ENCODE measurements at places on chromosomes 5 and 9.
A peak's percentile ranks its signal among the peaks of the same experiment; 100 is the strongest.

DNA sequence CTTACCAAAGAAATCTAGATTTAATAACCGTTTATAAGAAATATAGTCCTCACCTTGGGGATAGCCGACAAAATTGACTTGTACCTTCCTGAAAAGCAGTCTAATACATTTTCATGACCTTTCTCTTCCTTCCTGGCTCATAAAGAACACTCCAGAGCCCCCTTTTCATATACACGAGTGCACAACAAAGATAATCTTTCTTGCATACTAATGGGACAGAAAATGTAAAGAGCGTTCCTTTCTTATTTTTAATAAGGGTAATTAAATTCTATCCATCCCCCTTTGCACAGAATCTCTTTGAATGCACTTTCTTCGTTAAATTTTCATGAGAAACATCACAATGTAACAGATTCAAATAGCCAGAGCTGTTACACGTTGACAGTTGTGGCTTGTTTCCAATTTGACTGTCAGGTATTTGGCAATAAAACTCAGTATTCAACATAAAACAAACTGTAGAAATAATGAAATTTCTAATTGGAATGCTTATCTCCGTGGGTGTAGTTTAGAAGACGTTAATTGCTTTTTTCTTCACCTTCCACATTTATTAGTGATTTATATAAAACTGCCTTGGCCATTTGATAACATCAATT, 732.3 kb upstream of the DMAC1 start:
- DNase-seq, result no peak

GRCh38 chr5:124887223-124887622, 140.8 kb upstream of the ZNF608 start:
- DNase-seq, result no peak

DNA sequence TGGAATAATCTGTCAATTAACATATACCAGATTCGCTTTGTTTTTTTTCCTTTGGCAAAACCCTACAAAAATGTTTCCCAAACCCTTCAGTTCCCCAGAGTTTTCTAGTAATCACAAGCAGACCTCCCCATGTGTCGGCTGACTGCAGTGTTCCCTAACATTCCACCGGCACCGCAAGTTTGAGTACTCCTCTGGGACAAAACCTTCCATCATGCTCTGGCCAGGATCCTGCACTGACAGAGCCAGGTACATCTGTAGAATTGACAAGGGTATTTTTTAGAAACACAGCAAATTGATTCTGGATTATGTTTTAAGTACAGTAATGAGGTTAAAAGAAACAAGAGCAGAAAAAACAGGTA, 174.7 kb downstream of the GAS1 start:
- no peak for DNase-seq

GRCh38 chr9:114729706-114730105, 47.7 kb upstream of the TEX48 start:
- DNase-seq, result no peak

- peak; percentile 77 for DNase-seq
Measured at GRCh38 chr9:121699571-121700164, 48.2 kb downstream of the DAB2IP start.

GRCh38 chr5:96340357-96340756, 92.7 kb downstream of the PCSK1 start:
- DNase-seq, result no peak

GRCh38 chr9:135355521-135356011, 124.0 kb upstream of the PPP1R26 start:
- DNase-seq, result no peak

DNA sequence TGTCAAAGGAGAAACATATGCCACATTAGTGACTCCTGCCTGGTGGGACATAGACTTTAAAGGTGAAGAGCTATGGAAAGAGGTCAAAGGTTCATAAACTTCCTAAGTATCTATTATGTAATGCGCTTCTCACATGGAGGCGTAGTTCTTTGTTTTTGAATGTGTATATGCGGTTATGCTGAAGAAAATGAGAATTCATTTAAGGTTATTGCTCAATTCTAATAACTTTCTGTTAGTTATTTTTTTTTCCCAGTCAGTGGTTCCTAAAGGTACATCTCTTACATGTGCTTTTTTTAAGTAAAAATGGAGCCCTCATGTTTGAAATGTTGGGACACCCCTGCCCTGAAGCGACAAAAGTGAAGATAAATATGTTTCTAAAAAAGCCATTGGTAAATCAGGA, 156.2 kb downstream of the SPATA31D1 start:
- DNase-seq, result no peak

DNA sequence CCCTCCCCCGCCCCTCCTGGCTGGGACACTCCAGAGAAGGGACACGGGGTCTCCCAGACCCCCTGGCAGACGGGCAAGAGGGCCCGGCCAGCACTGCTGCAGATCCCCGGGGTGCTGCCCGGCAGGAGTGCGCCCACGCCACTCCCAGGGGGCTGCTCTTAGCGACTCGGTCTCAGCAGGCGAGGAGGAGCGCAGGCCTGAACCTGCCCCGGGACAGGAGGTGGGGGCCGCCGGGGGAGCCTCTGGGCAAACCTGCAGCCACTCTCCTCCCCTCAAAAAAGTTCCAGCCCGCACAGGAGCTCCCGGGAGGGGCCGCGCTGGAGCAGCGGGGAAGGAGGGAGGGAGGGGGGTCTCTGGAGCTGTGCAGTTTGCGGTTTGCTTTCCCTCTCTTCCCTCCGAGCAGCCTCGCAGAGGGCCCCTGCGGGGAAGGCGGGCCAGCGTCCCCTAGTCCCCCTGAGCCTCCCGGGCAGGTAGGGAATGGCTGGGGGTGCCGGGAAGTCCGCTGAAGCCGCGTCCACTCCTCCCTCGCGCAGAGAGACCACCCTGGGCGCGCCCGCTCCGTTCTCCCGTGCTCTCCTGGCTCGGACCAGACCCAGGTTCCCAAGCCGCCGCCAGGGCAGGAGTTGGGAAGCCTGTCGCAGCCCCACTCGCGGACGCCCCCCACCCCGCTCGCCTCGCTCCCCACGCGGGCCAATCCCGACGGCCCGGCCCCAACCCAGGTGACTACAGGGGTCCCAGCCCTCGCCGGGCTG, 44.2 kb downstream of the NACC2 start:
- DNase-seq, result peak; percentile 85

- DNase-seq, result no peak
Measured at GRCh38 chr9:113258282-113258681, 17.1 kb downstream of the CDC26 start.

GRCh38 chr5:79191457-79191856, 44.5 kb upstream of the JMY start:
- peak; percentile 29 for DNase-seq

- DNase-seq, result no peak
Measured at GRCh38 chr5:123422433-123423277, 548 bp downstream of the CEP120 start.

- no peak for DNase-seq
Measured at GRCh38 chr5:180414176-180414575, 61.0 kb upstream of the GFPT2 start.

DNA sequence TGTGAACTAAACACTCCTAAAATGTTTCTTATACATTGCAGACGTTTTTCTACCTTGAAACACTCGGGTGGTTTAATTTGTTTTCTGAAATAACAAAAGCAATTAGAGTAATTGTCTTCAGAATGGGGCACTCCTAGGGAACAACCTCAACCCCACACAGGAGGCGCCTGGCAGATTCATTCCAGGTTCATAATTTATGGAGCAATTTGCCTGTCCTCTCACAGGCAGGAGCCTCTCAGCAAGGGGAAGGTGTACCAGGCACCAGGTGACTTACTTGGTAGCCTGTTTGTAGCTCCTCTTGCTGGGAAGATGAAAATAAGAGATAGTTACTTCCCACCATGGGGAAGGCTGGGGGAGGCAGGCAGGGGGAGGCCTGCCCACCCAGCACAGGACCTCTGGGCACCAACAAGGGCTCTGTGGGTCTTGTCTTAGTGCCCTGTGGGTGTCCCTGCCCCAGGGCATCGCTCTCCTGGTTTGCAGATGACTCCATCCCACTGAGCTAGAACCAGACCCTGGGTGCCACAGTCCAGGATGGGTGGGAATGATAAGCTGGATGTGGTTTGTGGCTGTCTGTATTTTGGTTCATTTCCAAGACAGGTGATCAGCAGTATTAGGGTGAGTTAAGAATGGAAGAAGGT, 144.4 kb downstream of the FSTL4 start:
- DNase-seq, result no peak

GRCh38 chr9:135947582-135947981, 13.6 kb downstream of the UBAC1 start:
- no peak for DNase-seq

DNA sequence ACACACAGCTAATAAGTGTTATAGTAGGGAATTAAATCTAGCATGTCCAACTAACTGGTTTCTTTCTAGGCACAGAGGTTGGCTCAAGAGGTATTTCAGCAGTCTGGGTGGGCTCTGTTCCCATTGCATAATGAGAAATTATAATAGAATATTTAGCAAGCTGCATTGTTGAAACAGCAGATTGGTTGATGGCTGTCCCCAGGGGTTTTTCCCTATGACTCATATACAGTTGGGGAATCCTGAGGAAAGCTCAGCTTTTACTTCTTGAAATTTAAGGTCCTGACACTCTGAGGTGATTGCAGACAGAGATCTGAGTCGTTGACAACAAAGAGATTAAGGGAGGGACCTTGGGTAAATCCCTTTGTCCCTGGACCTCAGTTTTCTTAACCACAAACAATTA, 38.3 kb upstream of the TNFSF8 start:
- DNase-seq, result no peak

- no peak for DNase-seq
Measured at GRCh38 chr9:114146735-114147134, 8.6 kb upstream of the COL27A1 start.

- no peak for DNase-seq
Measured at GRCh38 chr9:22986556-22986955, 539.9 kb downstream of the DMRTA1 start.

DNA sequence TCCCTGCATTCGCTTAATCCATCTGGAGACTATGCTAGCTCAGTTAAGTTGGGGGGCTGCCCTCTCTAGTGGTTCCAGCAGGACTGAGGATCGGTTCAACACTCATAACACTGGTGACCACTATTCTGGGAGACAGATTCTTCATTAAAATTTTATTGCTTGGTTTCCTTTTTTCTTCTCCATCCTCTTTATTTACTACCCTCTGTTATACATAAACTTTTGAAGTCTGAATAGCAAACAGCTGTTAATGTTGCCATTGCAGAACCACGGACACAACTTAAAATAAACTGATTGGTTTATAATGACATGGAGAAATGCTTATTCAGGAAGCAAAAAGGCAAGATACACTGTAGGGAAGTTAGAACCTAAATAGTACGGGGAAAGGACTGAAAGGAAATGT, 22.1 kb downstream of the IQGAP2 start:
- no peak for DNase-seq

- DNase-seq, result no peak
Measured at GRCh38 chr5:22892441-22892840, 39.3 kb upstream of the CDH12 start.

GRCh38 chr5:76273206-76273885, 129.7 kb upstream of the IQGAP2 start:
- no peak for DNase-seq

- DNase-seq, result no peak
Measured at GRCh38 chr5:14032918-14033317, 88.4 kb upstream of the DNAH5 start.

DNA sequence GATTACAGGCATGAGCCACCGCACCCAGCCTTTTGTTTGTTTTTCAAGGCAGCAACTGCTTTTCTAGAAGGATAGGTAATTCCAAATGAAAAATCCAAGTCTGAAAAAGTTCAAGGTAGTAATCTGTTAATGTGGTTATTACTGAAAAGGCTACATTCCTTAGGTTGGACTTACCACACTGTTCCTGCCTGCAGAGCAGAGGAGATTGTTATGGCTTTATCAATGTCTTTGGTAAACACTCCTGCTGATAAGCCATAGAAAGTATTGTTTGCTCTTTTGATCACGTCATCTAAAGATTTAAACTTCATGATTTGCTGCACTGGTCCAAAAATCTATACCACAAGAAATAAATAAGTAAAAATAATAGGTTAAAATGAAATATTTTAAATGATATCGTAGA, 43.4 kb downstream of the ALDH1A1 start:
- DNase-seq, result no peak

- no peak for DNase-seq
Measured at GRCh38 chr5:110707260-110707844, 19.1 kb downstream of the TMEM232 start.

DNA sequence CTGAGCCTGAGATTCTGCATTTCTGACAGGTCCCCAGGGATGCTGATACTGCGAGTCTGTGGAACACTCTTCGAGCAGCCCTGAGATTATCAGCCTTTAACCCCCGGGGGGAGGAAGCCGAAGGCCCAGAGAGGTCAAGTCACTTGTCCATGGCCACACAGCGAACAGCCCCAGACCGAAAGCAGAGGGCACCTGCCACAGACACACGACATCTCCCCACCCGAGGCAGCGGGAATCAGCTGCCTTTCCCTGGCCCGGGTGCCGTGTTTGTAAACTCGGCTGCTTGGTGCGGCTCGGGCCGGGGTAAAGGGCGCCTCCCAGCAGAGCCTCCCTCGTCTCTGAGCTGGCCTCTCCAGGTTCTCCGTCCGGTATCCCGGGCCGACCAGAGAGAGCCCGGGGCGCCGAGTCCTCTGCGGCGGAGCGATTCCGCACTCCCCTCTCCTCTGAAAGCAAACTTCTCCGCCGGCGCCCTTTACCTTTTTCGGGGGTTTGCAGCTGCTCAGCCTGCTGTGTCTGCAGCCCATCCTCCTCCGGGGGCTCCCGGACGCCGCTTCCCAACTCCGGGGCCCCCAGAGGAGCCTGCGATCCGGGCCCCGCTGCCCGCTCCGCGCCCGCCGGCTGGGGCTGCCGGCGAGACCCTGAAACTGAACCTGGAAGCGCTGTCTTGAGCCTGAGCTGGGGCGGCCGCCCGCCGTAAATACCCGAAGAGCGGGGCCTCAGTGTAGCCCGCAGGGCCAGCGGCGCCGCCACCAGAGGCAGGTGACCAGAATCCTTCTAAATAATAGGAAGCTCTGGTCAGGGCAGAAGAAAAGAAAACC, at the start of gene CCDC69:
CCDC69 (minus strand) TSS at position 646 of the 818 bp plus-strand sequence; CDS start at position 524, 122 bp downstream.
- peak; percentile 92 for DNase-seq

DNA sequence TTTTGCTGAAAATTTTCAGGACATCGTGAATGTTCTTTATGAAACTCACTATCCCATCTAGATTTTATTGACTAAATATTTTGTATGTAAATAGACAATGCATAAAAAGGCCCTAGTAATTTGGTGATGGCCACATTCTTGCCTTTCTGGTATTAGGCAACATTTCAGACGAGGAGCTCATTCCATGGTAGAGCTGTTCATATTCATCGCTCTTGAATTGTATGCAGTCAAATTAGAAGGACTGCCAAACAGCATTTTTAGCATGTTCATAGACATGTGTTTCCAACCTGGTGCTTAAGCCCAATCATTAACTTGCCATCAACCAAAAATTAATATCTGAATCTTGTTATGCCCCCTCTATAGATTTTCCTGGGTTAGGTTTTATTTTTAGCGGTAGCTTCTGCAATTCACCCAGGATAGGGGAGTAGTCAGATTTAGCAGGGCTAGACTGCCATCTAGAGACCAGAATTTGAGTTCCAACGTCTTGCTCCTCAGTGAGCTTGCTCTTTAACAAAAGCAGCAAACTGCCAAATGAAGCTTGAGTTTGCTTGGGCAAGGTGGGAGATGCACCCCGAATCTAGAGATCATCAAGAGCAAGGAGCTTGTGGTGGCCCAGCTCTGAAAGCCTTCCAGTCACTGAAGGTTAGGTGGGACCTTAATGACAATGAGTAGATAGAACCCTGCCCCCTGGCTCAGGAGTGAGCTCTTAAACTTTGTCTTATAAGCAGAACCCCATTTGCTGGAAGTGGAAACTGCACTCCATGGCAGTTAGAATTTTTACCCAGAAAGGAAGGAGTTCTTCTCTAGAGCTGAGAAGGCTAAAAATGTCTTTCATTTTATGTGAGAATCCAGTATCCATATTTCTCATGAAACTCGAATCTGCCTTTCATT, 456.2 kb downstream of the RASEF start:
- peak; percentile 53 for DNase-seq
